ENCODE measurements at places on chromosomes 12 and 14. TPM values are rescaled to one million over a fixed set of nuclear protein-coding genes. Genes with fewer than 3 reads are reported as not detected.

FGD6 gene
- 1.1 TPM for polyA plus RNA-seq

COCH gene
- 53.1 TPM for polyA plus RNA-seq

CACNB3 gene
- polyA plus RNA-seq: 2.0 TPM

GPRC5D gene
- not detected for polyA plus RNA-seq

MSRB3 gene
- polyA plus RNA-seq: 8.8 TPM

TESPA1 gene
- polyA plus RNA-seq: not detected

SLC17A8 gene
- 0.48 TPM for polyA plus RNA-seq

Measured in Purkinje cell (primary cell).